Hippocampal formation (tissue), 2 donors: ENCODE measurements at places on chromosomes 2 and 18.

DNA sequence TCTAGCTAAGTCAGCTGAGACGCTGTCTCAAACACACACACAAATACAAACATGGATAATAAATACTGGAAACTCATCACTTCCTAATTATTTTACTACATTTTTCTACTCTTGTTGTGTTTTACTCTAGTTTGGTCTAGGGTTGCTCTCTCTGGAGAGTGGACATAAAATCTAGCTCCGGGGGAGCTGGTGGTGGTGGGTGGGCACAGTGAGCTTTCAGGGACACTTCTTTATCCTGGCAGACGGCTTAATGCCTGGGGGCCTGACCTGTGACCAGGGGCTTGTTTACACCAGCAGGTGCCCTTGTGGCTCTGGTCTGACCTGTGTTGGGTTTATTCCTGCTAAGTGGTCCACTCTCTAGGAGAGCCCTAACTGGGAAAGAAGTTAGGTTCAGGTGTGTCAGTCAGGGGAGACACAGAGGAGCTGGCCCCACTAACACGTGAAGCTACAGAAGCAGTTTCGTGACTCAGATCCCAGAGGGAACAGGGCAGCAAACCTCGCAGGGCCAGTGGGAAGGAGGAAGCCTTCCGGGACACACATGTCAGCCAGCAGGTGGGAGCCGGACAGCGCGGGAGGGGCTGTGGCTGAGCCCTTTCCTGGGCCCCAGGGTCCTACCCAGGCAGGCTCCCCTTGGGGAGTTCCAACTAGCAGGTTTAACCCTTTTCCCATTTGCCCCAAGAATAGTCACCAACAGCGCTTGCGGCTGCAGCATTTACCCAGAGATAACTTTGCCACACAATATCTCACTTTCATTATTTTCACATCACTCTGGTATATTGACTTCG, 22.5 kb upstream of the BOK start:
- no peak for DNase-seq

- no peak for DNase-seq
Observed at GRCh38 chr18:36638224-36638623, 190.6 kb downstream of the TPGS2 start.

- peak; percentile 87 for DNase-seq
Observed at GRCh38 chr18:35005963-35006577, 35.1 kb upstream of the MAPRE2 start.

GRCh38 chr18:61664419-61665084, 228.3 kb downstream of the RNF152 start:
- DNase-seq: no peak

GRCh38 chr2:120341977-120342376, 4.0 kb upstream of the INHBB start:
- DNase-seq: no peak

GRCh38 chr2:210267698-210268097, 42.5 kb upstream of the ACADL start:
- no peak for DNase-seq

DNA sequence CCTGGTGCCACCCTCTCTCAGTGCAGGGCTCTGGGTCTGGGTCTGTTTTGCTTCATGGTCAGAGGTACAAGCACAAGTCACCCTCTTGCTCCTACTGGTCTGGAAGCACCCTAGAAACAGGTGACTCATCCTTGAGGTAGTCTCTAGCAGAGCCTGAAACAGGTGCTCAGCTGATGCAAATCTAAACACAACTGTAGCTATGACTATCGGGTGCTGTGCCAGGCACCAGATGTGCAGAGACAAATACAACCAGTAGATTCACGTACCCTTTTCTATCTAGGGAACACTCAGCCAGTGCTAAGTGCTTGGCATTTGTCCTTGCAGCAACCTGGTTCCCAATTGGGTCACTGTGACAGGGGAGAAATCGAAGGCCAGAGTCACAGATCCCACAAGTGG, 140.9 kb upstream of the MYCN start:
- no peak for DNase-seq
